ENCODE measurements at places on chromosomes 3 and 15.

- no peak overlapping the region for H3K27ac ChIP-seq
- H3K36me3 ChIP-seq = no peaks in the 10 kb centered on the region
- H3K4me1 ChIP-seq = no peaks in the 10 kb centered on the region
These were observed 29.7 kb downstream of the ZBBX start for GRCh38 chr3:167350245-167350862.

DNA sequence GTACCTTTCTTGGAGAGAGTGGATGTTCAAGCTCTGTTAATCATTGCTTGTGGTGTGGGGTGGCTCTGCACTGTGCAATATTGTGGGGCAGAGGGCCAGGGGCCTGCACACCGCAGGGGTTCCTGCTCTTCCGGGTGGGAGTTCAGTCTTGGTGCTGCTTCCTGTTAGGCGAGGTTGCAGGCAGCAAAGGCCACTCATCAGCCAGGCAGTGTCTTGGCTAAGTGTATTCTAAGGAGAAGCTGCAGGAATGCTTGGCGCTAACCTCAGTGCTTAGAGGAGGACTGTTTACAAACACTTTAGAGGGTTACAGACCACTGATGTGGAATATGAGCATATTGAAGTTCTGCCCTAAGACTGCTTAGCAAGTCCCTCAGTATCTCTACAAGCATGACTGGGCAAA is 81.7 kb downstream of the CEP63 start:
- H3K4me3 ChIP-seq = no peak overlapping the region
- DNase-seq = no peak
- H3K27me3 ChIP-seq = no peaks in the 10 kb centered on the region

DNA sequence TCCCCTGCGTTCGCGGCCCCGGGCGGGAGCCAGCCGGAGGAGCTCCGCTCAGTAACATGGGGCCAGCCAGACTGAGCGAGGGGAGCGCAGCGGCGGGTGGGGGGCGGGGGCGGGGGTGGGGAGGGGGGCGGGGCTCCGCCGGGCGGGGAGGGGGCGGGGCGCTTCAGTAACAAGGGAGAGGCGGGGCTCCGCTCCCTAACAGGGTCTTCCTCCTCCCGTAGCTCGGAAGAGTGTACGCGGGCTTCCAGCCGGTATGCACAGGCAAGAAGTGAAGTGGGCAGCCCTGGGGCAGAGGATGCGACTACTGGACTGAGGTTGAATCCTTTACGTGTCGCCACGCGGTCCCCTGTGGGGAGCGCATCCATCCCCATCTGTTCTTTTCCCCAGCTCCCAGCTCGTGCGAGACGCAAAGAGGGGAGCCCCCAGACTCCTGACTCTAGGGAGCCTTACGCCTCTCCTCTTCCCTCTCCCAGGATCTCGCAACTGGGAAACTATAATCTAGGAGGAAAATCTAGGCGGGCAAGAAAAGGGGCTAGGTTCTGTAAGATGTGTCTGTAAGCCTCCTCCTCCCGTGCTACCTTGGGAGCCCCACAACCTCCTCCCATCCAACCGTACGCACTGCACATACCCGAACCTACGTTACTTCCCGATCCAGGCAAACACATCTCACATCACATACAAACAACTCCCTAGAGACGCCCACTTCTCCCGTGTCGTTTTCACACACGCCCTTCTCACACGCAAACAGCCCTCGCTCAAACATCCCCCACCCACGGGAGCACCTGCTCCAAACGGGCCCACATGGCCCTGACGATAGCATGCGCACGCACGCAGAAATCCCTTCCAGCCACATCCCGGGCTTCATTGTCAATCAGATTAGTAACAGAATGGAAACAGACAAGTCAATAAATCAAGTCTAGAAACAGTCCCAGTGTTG is at the start of gene SHF:
Gene SHF, minus strand, starts transcription at position 73 of the 937 bp plus-strand sequence. Its CDS starts 15 bp downstream, at position 58.
- peak within 1 kb of the TSS; percentile 99 for H3K4me3 ChIP-seq
- H3K4me1 ChIP-seq = peaks cover 18% of the 10 kb centered on the region
- peaks cover 2% of the 10 kb centered on the region for H3K36me3 ChIP-seq
- H3K27ac ChIP-seq = peak within 1 kb of the TSS; percentile 88

DNA sequence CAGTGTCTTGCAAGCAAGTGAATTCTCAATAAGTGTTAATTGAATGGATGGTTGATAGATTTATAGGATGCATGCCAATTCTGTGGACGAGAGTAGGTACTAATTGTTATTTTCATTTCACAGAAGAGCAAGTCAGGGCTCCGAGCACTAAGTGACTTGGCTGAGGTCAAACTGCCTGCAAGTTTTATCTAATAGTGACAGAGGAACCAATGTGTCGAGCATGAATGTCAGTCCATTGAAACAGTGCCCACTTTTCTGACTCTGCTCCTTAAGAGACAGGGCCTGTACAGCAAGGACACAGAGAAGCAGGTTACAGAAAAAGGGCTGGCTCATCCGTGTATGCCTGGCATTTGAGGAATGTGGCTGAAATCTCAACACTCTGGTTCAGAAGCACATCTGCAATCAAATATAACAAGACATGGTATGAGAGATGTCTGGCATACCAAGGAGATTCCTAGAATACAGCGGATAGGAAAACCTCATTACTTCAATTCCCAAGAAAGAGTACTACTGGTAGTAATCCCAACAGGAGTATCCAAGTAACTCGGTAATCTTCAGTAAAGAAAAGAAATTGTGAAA is 6.0 kb upstream of the B3GNT5 start:
- H3K4me1 ChIP-seq = peaks cover 5% of the 10 kb centered on the region
- H3K36me3 ChIP-seq = peaks cover 4% of the 10 kb centered on the region
- no peak for DNase-seq
- no peaks in the 10 kb centered on the region for H3K27me3 ChIP-seq

DNA sequence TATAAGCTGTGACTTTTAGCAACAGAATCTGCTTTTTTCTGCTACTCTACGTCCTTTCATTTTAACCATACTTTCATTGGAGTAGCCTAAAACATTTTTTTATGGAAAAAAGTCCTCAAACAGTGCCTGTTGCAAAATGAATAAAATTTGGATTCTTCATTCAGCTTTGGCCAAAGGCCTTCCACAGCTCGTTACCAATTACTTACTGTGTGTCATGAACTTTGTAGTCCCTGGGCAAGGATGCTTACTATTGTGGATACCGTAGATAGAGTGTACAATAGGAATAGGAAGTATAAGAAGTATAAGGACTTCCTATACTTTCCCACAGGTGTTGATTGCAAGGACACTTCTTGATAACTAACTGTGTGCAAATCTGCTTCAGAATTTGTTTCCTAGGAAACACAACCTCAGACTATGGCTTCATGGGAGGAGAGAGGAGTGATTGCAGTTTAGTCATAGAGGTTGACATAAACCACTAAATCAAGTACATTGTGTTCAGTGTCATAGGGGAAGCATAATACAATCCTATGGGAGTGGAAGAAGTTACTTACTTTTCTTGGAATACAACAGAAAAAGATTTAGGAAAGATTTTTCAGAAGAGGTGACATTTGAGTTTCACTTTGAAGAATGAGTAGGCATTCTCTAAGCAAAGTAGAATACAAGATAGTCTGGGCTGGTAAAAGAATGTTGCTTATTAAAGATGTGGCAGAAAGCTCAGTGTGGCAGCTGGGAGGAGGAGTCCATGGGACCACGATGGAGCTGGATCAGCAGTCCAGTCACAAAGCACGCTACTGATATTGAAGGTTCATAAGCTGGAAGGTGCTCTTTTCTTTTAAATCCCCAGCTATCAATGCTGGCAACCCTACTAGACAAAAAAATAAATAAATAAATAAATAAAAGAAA is 309.7 kb upstream of the TPRG1 start:
- peaks cover 9% of the 10 kb centered on the region for H3K4me1 ChIP-seq
- H3K4me3 ChIP-seq = no peak overlapping the region
- no peak for DNase-seq
- H3K36me3 ChIP-seq = peaks cover 7% of the 10 kb centered on the region
- H3K27me3 ChIP-seq = no peaks in the 10 kb centered on the region

- H3K4me3 ChIP-seq = no peak overlapping the region
- H3K36me3 ChIP-seq = no peaks in the 10 kb centered on the region
- H3K27ac ChIP-seq = no peak overlapping the region
- H3K4me1 ChIP-seq = peaks cover 3% of the 10 kb centered on the region
- no peak for DNase-seq
These were observed 107.6 kb upstream of the FXR1 start for GRCh38 chr3:180804916-180805315.

GRCh38 chr3:178223876-178224275 is 312.4 kb upstream of the KCNMB2 start:
- peaks cover 2% of the 10 kb centered on the region for H3K36me3 ChIP-seq
- no peaks in the 10 kb centered on the region for H3K4me1 ChIP-seq
- no peaks in the 10 kb centered on the region for H3K27me3 ChIP-seq
- H3K27ac ChIP-seq = no peak overlapping the region
- DNase-seq = no peak
- no peak overlapping the region for H3K4me3 ChIP-seq

GRCh38 chr15:98795980-98796379 is 147.6 kb downstream of the IGF1R start:
- no peaks in the 10 kb centered on the region for H3K27me3 ChIP-seq
- peaks cover 17% of the 10 kb centered on the region for H3K4me1 ChIP-seq
- no peak overlapping the region for H3K27ac ChIP-seq
- H3K4me3 ChIP-seq = no peak overlapping the region

DNA sequence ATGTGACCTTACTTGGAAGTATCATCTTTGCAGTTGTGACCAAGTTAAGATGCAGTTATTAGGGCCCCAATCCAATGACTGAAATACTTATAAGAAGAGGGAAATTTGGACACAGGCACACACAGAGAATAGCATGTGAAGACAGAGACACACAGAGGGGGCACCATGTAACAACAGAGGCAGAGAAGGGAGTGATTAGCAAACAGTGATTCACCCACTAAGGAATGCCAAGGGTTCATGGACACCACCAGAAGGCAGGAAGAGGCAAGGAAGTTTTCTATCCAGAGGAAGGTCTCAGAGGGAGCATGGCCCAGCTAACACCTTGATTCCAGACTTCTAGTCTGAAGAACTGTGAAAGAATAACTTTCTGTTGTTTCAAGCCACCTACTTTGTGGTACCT is 25.0 kb downstream of the SIDT1 start:
- H3K36me3 ChIP-seq = peaks cover 7% of the 10 kb centered on the region
- no peaks in the 10 kb centered on the region for H3K27me3 ChIP-seq
- H3K27ac ChIP-seq = peak overlapping the region; percentile 87
- no peak for DNase-seq
- no peak overlapping the region for H3K4me3 ChIP-seq

GRCh38 chr3:132660811-132661070 is 612 bp downstream of the UBA5 start:
- H3K27me3 ChIP-seq = no peaks in the 10 kb centered on the region
- H3K4me1 ChIP-seq = peaks cover 50% of the 10 kb centered on the region
- DNase-seq = no peak
- peaks cover 4% of the 10 kb centered on the region for H3K36me3 ChIP-seq
- peak overlapping the region; percentile 98 for H3K4me3 ChIP-seq

DNA sequence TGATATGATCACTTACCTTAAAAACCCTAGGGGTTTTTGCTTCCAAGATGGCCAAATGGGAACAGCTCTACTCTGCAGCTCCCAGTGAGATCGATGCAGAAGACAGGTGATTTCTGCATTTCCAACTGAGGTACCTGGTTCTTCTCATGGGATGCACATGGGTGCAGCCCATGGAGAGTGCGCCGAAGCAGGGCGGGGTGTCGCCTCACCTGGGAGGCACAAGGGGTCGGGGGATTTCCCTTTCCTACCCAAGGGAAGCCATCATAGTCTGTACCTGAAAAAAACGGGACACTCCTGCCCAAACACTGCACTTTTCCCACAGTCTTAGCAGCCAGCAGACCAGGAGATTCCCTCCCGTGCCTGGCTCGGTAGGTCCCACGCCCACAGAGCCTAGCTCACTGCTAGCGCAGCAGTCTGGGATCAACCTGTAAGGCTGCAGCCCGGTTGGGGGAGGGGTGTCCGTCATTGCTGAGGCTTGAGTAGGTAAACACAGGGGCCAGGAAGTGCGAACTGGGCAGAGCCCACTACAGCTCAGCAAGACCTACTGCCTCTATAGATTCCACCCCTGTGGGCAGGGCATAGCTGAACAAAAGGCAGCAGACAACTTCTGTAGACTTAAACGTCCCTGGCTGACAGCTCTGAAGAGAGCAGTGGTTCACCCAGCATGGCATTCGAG is 78.6 kb downstream of the CTNNB1 start:
- no peak overlapping the region for H3K27ac ChIP-seq
- no peak for DNase-seq
- H3K4me1 ChIP-seq = no peaks in the 10 kb centered on the region
- no peaks in the 10 kb centered on the region for H3K27me3 ChIP-seq

- H3K27ac ChIP-seq = peak overlapping the region; percentile 93
- H3K4me1 ChIP-seq = peaks cover 41% of the 10 kb centered on the region
- peaks cover 3% of the 10 kb centered on the region for H3K36me3 ChIP-seq
- no peak for DNase-seq
These were observed 71.0 kb downstream of the ATP10A start for GRCh38 chr15:25792128-25792527.

GRCh38 chr3:164550857-164551256 is 527.4 kb downstream of the SI start:
- H3K27me3 ChIP-seq = no peaks in the 10 kb centered on the region
- DNase-seq = no peak
- H3K4me1 ChIP-seq = no peaks in the 10 kb centered on the region
- H3K27ac ChIP-seq = no peak overlapping the region
- H3K4me3 ChIP-seq = no peak overlapping the region
- H3K36me3 ChIP-seq = no peaks in the 10 kb centered on the region

DNA sequence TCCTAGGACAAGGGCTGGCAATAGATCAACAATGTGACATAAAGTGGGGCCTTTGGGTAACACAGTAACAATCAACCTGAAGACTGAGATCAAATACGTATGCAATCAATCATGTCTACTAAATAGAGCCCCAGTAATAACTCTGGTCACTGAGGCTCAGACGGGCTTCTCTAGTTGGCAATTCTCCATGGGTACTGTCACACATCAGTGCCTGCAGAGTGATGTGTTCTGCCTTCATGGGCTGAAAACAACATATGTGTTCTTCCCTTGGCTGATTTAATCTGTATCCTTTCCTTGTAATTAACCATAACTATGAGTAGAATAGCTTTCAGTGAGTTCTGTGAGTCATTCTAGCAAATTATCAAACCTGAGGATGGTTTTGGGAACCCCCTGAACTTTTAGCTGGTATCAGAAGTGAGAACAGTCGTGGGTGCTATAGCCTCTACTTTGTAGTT is 113.6 kb downstream of the TMCO5A start:
- no peak overlapping the region for H3K4me3 ChIP-seq
- DNase-seq = no peak
- H3K27me3 ChIP-seq = peaks cover 1% of the 10 kb centered on the region
- no peak overlapping the region for H3K27ac ChIP-seq
- peaks cover 4% of the 10 kb centered on the region for H3K4me1 ChIP-seq
